CD8-positive, alpha-beta T cell (primary cell): ENCODE measurements at places on chromosomes 7 and 10.
A peak's percentile ranks its signal among the peaks of the same experiment; 100 is the strongest.

DNA sequence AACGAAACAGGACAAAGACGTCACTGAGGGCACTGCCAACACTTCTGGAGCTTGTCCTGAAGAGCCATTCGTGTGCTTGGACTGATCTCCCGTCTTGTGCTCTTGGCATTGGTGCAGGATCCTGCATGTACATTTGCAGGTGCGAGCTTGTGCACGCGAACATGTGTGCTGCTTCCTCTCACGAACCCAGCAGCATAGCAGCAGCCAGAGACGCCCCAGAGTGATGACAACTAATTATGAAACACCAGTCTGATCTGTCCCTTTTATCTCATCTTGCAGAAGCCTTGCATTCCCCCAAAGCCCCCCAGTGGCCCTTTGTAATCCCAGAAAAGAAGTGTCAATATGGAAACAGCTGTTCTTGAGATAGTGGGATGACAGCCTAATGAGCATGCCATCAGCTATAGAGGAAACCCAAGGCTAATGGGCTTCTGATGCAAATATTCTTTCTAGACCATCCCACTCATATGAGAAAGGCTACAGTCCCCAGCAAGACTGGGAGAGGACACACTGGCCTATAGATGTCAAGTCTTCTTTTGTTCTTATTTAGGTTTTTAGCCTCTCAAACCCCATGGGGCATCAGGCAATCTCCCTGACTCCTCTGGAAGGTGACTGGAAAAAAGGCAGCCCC lies 310.6 kb downstream of the FRMD4A start:
- DNase-seq, result no peak

DNA sequence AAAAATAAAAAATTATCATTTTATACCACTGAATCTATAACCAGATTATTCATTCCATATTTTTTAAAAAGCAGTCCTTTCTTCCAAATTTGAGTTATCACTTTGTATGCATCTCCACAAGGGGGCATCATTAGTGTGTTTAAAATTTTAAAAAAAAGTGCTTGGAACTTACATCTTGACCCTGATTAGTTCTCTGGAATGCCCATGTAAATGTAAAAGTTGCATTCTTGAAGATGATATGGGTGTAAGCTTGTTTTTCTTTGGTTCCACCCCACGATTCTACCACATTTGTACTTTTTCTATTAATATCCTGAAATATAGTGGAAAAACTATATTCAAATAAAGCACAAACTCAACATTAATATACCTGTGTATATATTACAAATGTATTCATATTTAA lies 144.9 kb downstream of the ELAPOR2 start:
- no peak for DNase-seq

DNA sequence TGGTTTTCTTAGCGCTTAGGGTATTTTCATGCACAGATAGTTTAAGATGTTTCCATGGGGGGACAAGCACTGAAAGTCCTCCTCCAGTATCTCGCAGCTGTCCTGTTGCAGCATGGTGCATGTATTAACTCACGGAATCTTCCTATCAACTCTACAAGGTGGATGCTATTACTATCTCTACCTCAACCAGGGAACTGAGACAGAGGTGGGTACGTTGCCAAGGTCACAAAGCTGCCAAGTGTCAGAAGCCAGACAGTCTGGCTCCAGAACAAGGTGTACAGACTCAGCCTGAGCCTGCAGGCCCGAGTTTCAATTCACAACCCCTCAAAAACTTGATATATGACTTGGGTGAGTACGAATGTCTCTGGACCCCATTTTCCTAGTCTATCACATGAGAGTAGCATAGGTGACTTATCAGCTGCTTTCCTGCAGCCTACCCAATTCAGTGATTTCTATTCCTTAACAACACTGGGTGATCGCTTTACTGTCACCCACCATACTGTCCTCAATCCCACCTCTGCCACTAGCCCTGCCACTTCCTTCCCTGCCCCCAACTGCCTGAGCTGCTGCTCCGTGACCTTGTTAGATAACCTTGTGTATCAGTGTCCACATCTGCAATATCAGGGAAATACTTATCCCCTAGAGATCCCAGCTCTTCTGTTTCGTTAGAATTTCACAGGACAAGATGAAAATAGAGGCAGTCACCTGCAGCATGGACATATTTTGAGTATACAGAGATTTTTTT lies 92.1 kb downstream of the ABCC2 start:
- DNase-seq, result no peak

GRCh38 chr7:66522518-66522917 lies 106.2 kb upstream of the KCTD7 start:
- DNase-seq, result no peak

GRCh38 chr7:104444017-104444416 lies 115.6 kb downstream of the LHFPL3 start:
- DNase-seq, result no peak

DNA sequence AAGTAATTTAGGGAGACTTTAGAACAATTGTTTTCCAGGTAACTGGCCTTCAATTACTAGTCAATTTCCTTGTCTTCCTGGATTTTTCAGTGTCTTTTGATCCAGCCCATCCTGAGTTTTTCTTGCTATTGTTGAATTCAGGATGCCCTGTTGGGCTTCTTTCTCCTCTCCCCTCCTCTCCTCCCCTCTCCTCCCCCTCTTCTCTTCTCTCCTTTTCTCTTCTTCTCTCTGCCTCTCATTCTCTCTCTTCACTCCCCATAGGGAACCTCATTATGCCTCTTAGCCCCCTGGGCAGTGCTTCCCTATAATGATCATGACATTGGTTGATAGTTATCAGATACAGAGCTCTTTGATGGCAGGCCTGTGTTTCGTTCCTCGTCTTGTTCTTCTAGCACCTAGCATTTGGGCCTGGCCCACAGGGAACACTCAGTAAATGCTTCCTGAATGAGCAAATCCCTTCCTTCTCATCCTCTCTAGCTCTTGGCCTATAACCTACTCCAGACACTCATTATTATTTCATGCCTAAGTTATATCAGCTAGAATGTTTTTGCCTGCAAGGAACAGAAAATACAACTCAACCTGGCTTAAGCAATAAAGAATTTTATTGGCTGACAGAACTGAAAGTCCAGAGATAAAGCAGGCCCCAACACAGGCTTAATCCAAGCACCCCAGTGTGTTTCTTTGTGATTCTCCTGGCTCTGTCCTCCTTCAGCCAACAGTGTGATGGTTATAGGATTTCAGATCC lies 56.8 kb downstream of the CACNB2 start:
- DNase-seq, result no peak

GRCh38 chr7:2162959-2163358 lies 69.8 kb downstream of the MAD1L1 start:
- no peak for DNase-seq

DNA sequence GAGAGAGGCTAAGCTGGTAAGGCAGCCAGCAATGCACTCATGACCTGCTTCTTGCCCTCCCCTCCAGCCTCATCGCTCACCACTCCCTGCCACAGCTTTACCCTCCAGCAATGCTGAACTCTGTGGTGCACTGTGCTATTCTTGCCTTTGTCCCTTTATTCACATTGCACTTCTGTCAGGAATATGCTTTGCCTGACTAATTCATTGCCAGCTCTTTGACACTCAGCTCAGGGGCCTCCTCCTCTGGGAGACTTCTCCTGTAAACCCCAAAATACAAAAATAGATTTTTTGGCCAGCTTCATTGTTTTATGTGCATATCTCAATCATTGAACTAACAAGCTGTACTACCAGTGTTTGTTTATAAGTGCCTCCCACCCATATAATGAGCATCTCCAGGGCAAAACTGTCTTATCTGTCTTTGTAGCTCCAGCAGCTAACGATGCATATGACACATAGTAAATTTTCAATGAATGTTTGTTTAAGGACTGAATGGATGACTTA lies 8.2 kb downstream of the CNNM1 start:
- DNase-seq, result no peak

- DNase-seq, result peak; percentile 56
These were observed 2.0 kb downstream of the CUL1 start for GRCh38 chr7:148700661-148701064.

DNA sequence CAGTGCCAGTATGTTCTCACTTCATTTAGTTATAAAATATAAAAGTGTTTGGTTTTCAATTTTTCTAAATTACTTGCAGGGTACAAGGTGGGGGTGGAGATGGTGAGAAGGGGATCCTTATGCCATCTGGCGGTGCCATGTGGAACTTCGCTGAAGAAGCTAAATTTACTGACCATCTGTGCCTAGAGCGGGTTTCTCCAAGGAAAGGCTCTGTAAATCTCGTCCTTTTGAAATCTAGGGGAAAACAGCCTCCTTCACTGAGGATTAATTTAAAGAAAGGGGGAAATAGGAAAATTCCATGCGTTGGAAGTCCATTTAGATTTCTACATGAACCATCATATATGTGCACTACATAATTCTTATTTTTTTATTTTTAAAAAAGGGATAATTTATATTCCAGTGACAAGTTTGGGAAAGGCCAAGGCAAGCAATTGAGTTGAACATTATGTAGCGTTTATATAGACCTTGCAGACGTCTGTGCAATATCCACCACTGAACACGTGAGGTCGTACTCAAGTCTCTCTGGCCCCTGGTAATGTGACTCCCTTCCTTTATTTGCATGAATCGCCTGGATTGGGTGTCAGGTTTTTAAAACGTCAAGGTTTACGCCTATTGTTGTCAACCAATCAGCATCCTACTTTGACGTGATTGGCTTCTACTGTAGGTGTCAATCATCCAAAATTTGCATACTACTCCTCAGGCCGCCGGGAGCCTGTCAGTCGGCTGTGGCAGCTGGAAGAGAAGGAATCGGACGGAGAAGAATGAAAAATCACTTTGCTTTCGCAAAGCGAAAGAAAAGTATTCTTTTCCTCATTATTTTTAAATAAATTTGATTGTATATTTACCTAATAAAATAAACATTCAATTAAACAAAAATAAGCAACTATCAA lies 297.1 kb upstream of the NFE2L3 start:
- DNase-seq, result peak; percentile 60

DNA sequence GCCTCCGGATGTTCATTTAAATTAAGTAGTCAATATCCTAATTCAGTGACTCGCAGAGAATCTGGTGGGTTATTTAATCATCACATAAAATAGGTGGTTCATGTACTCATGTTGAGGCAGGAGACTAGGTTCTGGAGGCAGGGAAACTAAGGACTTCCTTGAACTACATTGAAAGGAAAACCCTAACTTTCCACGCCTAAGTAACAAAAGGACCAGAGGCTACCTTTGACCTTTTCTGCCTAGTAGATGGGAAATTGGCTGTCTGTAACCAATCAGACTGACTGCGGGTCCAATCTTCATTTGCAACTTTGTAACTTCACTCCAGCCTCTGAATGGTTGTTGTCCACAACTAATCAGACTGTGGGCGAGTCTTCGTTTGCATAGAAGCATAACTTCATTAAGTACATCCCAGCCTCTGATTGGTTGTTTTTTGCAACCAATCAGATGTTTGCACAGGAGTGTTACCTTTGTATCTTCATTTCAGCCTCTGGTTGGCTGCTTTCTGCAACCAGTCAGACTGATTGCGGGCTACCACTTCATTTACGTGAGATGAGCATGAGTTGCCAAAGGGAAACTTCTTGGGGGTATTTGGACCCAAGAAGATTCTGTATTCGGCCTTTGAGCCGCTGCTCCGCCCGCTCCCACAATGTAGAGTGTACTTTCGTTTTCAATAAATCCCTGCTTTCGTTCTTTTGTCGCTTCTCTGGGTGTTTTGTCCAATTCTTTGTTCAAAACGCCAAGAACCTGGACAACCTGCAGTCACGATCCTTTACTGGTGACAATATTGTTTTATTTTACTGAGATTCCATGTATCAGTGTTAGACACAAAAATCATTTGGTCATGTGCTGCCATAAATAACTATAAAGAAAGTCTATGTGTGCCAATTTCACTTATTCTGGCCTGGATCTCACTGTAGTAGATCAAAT lies 1.7 kb upstream of the ST7 start:
- DNase-seq, result no peak

DNA sequence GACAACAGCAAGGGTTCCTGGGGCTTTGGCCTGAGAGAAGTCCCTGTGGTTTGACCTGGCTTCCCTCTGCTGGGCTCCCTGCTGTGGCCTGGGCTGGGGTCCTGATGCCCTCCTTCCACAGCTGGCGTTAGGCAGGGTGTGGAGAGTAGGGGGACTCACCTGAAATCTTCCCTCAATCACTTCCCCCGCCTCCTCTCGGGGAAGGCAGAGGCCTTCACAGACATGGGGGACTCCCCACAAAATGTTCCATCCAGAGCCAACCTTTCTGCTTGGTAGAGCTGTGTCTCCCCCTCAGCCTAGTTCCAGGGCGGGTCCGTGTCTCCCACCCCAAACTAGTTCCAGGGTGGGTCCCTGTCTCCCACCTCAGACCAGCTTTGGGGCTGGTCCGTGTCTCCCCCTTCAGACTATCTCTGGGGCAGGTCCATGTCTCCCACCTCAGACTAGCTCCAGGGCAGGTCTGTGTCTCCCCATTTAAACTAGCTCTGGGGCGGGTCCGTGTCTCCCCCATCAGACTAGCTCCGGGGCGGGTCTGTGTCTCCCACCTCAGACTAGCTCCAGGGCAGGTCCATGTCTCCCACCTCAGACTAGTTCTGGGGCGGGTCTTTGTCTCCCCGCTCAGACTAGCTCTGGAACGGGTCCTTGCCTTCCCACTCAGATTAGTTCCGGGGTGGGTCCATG lies 2.2 kb downstream of the PVRIG start:
- peak; percentile 72 for DNase-seq

DNA sequence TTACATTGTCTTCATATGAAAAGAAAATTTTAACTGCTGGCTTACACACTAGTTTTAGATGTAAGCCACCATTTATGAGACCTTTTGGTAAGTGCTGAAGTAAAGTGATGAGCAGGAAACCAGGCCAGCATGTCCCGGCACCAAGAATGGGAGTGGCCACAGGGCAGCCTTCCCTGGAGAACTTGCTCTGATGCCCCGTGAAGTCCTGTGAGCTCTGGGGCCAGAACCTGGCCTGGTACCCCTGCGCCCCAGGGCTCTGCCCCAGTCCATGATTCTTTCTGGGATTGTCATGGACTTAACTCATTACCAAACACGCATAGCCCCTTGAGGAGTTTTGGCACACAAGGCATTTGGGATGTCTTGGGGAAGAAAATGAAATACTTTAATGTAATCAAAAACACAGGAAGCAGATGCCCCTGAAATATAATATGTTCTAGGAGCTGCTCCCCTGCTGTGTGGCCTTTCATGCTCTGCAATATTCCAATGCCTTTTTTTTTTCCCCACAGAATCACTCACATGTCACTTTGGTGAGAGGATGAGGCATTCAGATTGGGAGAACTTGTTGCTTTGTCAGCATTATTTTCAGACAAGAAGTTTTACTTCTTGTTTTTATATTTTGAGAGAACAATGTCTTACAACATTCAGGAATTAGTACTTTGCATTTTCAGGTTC lies 53.1 kb upstream of the CXCL12 start:
- no peak for DNase-seq

- DNase-seq, result no peak
These were observed 12.7 kb upstream of the MACC1 start for GRCh38 chr7:20229646-20230500.

GRCh38 chr7:30478349-30479201 lies at the start of gene NOD1:
Gene NOD1, minus strand, starts transcription at chr7:30478784. Its CDS starts 21,863 bp downstream, at chr7:30456921.
- DNase-seq, result peak; percentile 13

- DNase-seq, result no peak
These were observed 18.7 kb downstream of the PTPRE start for GRCh38 chr10:127925471-127926207.

GRCh38 chr10:33460505-33461294 lies 126.2 kb upstream of the NRP1 start:
- DNase-seq, result no peak

- DNase-seq, result no peak
These were observed 15.5 kb downstream of the ZMIZ1 start for GRCh38 chr10:79084012-79084971.
